Activated CD4-positive, alpha-beta T cell treated with anti-CD3 and anti-CD28 coated beads, Interleukin-2, amount 10 ng/mL, durations not matched to agents 24 days and 14 days (primary cell): ENCODE measurements at places on chromosomes 1 and 21.

DNA sequence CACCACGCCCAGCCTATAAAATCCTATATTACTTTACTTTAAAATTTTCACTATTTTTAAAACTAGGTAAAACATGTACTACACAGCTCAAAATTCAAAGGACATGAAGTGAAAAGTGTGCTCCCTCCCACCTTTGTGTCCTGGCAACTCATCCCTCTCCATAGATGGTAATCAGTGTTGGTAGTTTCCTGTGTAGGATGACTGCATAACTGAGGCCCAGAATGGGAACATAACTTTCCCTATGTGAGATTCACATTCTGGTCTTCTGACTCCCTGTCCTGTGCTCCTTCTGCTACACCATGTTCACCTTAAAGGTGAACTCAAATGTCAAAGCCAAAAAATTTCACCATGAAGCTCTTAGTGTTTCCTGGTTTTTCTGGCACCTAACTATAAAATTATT, 39.3 kb downstream of the XKR8 start:
- no peak for DNase-seq

GRCh38 chr21:32412162-32413014, at the start of gene EVA1C:
Gene EVA1C, plus strand, starts transcription at chr21:32412706. Its CDS starts 148 bp downstream, at chr21:32412854.
- DNase-seq, result peak; percentile 87

GRCh38 chr1:33401471-33401870, 29.4 kb downstream of the PHC2 start:
- no peak for DNase-seq

GRCh38 chr1:234745276-234745675, 135.3 kb upstream of the IRF2BP2 start:
- DNase-seq, result no peak

DNA sequence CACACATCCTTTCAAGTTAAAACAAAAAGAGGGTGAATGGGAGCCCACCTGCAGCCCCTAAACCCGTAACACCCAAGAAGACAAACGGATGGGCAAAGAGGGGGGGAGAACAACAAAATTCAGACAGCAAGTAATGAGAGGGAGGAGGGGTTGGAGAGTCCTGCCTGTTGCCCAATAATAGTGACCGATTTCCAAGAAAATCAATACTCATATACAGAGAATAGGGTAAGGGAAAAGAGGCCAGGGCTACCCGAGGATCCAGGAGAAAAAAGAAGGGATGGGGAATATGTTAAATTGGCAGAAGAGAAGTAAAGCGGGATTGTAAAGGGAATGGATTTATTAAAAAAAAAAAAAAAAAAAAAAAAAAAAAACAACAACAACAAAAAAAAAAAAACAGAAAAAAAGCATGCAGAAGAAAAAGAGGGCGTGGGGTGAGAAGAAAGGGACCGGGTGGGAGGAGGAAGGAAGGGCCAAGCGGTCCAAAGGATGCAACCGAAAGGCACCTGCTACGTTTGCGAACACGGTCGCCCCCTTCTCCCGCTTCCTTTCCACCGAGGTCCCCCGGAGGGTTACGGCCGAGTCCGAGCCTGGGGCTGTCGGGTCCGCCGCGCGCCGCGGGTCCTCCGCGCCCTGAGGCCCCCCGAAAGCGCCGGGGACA, 930 bp downstream of the SLC30A10 start:
- DNase-seq, result no peak

- DNase-seq, result no peak
Measured at GRCh38 chr1:17877896-17878295, 122.8 kb downstream of the ACTL8 start.
